Stimulated activated CD4-positive, alpha-beta T cell treated with anti-CD3 and anti-CD28 coated beads, Interleukin-12 subunit alpha, Interleukin-12 subunit beta, amount 100 ng/mL, for 4 hours (primary cell): ENCODE measurements at places on chromosomes 2 and 18.

DNA sequence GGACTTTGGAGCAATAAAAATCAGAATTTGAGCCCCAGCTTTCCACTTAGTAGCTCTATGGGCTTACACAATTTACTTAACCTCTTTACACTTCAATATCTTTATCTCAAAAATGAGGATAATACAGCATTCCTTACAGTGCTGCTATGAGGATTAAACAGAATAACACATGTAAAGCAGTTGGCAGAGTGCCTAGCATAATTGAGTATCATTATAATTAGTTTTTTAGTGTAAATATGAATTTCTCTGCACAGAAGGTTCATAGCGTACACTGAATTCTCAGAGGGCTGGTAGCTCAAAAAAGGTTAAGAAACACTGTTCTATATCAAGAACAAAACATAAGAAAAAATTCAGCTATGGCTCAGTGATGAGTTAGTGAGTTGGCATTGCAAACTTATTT is 190.4 kb upstream of the CYP26B1 start:
- no peak for DNase-seq

GRCh38 chr2:42722320-42723190 is 41.4 kb downstream of the OXER1 start:
- DNase-seq: no peak

GRCh38 chr18:70195014-70195614 is 10.4 kb downstream of the RTTN start:
- no peak for DNase-seq

- no peak for DNase-seq
Observed at GRCh38 chr2:21310493-21310892, 186.7 kb downstream of the TDRD15 start.

DNA sequence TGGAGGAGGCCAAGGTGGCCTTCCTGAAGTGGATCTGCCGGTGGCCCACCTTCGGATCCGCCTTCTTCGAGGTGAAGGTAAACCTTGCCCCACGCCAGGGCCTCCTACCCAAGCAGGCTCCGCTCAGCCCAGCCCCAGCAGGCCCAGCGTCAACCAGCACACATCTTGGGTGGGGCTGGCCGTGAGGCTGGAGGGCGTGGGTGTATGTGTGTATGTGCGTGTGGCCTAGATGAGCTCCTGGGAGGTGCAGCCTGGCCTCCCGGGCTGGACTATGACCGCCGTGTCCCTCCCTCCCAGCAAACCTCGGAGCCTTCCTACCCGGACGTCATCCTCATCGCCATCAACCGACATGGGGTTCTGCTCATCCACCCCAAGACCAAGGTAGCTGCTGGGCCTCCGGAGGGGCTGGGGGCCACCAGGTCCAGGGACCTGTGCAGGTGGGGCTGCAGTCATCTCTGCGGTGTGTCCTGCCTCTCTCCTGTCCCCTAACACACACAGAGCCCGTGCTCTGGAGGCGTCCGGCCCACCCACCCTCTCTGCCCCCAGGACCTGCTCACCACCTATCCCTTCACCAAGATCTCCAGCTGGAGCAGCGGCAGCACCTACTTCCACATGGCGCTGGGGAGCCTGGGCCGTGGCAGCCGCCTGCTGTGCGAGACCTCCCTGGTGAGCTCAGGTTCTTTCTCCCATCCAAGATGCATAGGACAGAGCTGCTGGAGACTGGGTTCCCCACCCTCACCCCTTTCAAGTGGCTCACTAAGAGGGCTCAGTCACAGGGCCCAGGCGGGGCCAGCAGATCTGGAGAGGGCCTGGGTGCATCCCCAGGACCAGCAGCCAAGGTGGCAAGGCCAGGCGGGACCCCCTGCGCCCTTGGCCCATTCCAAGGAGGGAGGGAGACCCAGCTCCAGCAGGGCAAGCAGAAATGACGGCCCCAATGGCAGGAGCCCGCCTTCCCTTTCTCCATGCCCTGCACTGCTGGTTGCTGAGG is 9.4 kb upstream of the GPR17 start:
- no peak for DNase-seq

GRCh38 chr2:57981083-57981768 is 65.4 kb upstream of the VRK2 start:
- no peak for DNase-seq

GRCh38 chr18:8860845-8861642 is 155.7 kb downstream of the MTCL1 start:
- no peak for DNase-seq

- DNase-seq: no peak
Observed at GRCh38 chr2:164840458-164840929, 1.1 kb downstream of the COBLL1 start.

DNA sequence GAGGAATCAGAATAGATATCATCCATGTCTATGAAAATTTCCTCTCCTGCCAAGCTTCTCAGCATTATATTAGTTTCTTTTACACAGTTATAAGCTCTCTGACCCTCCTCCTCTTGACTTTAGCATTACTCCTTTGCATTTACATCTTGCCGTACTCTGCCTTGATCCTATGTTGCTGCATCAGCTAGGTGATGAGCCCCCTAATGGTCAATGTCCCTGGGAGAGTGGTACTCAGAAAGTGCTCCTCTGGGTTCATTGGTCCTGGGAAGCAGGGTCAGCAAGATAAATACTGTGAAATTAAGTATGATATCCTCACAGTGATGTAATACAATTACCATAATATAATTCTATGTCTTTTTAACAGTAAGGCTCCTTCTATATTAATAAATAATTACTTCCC is 74.1 kb downstream of the PKP4 start:
- DNase-seq: no peak
